ENCODE measurements at places on chromosomes 6 and 20.

DNA sequence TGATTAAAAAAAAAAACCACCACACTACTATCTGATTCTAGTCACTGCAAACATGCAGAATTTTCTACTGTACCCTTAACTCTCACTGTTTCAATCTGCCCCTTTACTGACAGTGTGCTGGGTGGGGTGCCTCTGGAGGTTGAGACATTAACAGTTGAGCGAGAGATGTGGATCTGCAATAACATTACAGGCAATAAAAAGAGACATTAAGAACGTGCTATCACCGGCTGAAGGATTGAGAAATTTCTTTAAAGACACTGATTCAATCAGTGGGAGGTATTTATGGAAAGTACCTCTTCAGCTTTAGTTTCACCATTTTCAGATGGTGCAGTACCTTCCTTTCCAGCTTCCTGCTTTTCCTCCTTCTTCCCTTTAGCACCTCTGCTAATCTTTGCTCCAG is 32.5 kb downstream of the HMGN3 start:
- DNase-seq: no peak

- DNase-seq: no peak
These were observed 213.9 kb downstream of the UNC5CL start for GRCh38 chr6:40825102-40825501.

DNA sequence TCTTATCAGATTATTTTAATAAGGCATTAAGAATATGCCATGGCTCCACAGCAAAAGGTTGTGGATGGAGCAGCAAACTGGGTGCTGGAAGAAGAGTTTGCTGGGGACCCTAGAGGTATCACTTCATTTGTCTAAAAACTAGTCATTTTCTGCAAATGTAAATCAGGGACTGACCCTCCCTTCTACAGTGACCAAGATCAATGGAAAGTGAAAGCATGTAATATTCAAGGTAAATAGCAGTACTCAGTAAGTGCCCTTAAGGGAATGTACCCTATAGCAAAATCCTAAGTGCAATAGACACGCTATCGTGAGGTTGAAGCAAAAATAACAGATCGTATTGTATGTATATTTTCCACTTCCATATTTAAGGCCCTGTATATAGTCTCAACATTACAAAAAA is 38.7 kb downstream of the TRDN start:
- no peak for DNase-seq

- DNase-seq: peak; percentile 4
These were observed 38.5 kb upstream of the OGFRL1 start for GRCh38 chr6:71250099-71250602.

Measured in trophoblast cell (in vitro differentiated cells and primary cell).